GOT3 (cell line): ENCODE measurements at places on chromosomes 7 and 10.

- DNase-seq: peak; percentile 8
Observed at GRCh38 chr7:98826811-98827231, 43.0 kb downstream of the TMEM130 start.

DNA sequence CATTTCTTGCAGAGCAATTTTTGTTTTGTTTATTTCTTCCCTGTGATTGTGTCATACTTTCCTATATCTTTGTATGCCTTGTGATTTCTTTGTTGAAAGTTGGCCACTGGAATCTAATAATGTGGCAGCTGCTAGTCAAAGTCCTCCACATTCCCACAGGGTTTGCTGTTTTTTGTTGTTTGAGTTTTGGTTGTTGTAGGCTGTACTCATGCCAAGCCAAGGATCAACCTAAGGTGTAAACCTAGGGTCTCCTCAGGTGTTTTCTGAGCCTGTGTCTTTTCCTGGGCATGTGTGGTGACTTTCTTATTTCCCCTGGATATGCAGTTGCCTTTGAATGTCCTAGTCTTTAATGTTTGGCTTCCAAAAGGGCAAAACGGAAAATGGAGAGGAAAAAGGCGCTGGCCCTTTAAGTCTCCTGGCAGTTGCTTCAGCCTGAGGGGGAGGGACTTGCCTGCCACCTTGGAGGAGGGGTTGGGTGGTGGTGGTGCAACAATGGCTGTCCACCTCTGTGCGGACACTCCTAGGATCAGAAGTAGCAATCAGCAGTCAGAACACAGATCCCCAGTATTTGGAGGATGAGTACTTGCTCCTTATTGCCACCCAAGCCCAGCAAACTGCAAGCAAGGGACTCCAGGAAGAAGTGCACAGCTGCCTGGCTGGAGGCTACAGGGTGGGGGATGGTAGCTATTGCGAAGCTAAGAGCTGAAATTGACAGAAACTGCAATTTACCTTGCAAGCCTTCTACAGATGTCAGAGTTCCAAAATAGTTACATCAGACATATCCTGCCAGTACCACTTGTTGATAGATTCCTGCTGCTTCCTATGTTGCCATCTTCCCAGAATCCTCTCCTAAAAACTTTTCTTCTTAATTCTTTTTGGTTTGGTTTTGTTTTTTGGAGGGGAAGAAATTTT is 5.6 kb upstream of the ZNF518A start:
- DNase-seq: no peak

GRCh38 chr10:104766341-104766740 is 125.3 kb downstream of the SORCS3 start:
- DNase-seq: no peak

DNA sequence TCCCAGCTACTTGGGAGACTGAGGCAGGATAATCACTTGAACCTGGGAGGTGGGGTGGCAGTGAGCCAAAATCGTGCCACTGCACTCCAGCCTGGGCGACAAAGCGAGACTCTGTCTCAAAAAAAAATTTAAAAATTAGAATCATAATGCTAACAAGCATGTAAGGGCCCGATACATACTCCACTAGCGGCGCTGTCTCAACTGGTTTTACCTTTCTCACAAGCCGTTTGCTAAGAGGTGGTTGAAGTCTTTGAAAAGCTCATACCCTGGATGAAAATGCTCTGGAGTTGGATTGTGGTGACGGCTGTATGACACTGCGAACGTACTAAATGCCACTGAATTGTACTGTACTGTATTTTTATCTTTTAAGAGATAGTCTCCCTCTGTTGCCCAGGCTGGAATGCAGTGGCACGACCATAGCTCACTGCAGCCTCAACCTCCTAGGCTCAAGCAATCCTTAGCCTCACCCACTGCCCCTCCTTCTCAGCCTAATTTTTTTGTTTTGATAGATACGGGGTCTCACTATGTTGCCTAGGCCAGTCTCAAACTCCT is 29.9 kb downstream of the SPOCK2 start:
- DNase-seq: no peak

DNA sequence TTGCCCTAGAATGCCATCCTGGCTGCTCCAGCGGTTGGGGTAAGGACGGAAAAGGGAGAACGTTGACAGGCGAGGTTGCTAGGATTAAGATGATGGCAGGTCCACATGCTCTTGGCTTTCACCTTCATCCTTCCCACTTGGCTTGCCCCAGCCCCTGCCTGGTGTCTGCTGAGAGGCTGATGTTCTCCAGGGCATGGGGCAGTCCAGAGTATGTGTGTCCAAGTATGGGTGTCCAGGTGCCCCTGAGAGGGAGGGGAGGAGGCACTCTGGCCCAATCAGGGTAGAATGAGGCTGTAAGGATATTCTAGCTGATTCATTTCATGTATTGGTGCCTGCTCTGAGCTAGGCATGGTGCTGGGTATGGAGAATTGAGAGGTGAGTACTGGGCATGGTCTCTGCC is 12.6 kb downstream of the NEURL1 start:
- no peak for DNase-seq

DNA sequence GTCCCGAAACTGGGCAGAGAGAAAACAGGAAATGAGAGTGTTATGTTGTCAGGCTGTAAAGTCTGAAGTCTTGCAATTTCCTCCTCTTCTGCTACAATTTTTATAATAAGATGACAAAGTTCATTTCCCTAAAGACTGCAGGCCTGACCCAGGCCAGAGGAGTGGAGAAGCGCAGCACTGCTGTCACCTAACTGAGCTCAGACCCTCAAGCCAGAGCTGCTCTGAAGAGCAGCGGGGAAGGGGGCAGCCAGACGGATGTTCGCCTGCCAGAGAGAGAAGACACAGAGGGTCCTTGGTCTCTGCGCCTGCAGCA is 12.6 kb upstream of the AOAH start:
- no peak for DNase-seq

DNA sequence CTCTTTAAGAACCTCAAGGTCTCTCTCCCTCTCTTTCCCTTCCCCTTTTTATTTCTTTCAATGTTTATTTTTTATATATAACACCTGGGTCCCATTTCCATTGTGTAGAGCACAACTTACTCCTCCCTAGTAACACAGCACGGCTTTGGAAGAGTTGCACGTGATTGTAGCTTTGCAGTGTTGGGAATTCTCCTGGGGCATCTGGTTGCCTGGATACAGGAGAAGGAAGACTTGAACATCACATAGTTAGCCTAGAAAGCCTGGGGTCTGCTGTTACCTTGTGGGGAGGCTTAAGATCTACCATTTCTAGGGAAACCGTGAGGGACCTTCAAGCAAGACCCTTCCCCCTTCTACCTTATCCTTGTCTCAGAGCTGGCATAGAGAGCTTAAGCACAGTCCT is 41.1 kb upstream of the NFKB2 start:
- no peak for DNase-seq

DNA sequence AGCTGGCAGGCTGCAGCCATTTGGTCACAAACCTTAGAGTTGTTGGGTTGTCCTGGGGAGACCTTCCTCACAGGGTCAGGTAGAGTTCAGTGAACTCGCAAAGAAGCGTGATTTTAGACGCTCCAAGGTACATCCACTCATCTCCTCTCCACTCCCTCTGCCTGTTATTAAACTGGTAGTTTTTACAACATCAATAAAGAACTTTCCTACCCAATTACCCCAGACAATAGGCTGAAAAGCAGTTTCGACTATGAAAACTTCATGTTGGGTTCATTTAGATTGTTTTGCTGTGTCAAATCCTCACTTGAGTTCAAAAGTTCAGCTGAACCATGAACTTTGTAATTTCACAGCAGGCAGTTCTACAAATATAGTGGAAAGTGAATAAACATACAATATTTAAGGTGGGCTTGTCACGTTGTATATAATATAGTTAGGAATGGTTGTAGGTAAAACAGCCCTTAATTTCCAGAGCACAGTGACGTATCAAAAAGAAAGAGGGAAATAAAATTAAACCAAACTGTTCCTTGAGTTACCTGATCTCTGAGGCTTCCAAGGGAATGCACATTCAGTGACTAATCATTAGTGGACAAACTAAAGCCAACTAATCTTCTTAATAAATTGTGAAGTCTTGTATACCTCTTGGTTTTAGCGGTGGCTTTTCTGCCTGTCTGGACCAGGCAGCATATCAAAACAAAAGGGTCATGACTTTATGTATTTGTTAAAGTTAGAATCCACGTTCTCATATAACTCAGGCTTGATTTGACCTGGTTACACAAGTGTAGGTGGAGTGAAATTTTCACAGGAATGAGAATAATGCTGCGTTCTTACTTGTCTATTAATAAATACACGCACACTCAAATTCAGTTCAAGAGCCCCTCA is 100.5 kb downstream of the CYP26A1 start:
- no peak for DNase-seq

GRCh38 chr7:31073326-31074119 is 21.4 kb downstream of the ADCYAP1R1 start:
- DNase-seq: no peak

- no peak for DNase-seq
Observed at GRCh38 chr10:132539894-132540293, 2.3 kb downstream of the INPP5A start.

DNA sequence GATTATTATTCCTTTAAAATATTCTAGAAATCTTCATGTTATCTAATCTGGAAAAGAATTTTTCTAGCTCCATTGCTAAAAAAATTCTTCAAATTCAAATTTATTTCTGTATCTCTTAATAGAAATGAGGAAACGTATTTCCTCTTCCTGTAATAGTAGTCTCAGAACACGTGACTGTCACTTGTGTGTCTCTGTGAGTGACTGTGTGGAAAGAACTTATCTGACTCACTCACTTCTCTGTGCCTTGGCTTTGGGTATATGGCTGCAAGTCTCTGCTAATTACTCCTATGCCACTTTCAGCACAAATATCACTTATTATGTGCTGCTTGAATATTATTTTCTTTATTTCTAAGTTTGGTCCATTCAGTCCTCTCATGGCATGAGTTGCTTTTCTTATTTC is 132.7 kb downstream of the CNTNAP2 start:
- DNase-seq: no peak

DNA sequence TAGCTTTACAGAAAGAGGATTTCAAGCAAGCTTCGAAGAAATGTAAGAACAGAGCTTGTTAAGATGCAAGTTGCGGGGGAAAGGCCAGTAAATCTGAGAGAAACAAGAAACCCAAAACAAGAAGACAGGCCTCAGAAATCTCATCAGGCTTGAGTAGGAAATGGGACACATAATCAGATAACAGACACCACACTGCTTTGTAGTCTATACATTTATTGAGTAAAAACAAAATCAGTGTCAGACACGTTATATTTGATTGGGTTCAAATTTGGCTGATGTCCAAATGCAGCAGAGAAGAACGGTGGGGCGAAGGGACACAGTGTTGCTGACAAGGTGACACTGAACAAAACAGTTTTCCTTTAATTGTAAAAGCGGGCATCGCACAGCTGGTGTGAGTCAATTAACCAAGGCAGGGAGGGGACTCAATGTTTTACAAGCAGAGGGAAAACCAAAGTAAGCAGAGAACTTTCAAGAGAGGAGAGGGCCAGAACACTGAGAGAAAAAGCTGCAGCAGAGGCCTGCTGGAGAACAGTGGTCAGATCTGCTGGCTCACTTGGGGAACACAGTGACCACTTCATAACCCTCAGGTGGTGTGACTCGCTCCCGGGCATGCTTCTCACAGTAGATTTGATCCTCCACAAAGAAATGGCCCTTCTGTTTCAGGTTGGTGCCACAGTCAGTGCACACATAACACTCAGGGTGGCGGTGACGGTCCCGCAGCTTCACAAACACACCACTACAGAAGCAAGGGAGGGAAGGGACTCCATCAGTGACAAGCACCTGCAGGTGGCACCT is 43.5 kb downstream of the ACSM6 start:
- DNase-seq: no peak

- DNase-seq: no peak
Observed at GRCh38 chr10:101028446-101029337, 2.2 kb downstream of the PDZD7 start.

GRCh38 chr10:101611096-101611905 is 23.2 kb downstream of the DPCD start:
- DNase-seq: no peak

DNA sequence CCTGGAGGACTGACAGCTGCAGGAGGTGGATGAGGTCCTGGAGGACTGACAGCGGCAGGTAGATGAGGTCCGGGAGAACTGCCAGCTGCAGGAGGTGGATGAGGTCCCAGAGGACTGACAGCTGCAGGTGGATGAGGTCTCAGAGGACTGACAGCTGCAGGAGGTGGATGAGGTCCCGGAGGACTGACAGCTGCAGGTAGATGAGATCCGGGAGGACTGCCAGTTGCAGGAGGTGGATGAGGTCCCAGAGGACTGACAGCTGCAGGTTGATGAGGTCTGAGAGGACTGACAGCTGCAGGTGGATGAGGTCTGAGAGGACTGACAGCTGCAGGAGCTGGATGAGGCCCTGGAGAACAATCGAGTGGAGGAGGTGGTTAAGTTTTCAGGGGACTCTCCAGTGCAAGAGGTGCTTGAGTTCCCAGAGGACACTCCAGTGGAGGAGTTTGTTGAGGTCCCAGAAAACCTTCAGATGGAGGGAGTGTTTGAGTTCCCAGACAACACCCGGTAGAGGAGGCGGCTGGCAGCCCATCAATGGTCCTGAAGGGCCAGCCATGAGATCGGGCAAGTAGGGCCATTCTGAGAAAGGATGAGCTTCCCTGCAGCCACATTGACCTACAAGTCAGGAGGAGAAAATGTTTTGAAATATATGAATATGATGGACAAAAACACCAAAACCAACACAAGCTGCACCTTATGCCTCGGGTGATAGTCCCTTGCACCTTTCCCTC is 4.7 kb upstream of the EIF5AL1 start:
- DNase-seq: no peak

- no peak for DNase-seq
Observed at GRCh38 chr7:105408791-105409410, 20.2 kb upstream of the SRPK2 start.

GRCh38 chr10:44334621-44335184 is 50.2 kb downstream of the CXCL12 start:
- DNase-seq: no peak

DNA sequence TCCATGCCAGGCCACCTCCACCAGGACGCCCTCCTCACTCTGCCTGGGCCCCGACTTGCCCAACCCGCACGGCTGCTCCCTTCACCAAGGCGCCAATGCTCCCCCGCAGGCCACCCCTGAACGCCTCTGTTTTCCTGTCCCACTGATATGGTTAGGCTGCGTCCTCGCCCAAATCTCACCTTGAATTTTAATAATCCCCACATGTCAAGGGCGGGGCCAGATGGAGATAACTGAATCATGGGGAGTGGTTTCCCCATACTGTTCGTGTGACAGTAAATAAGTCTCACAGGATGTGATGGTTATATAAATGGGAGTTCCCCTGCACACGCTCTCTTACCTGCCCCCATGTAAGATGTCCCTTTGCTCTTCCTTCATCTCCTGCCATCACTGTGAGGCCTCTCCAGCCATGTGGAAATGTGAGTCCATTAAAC is 29.8 kb downstream of the RSU1 start:
- DNase-seq: no peak

GRCh38 chr7:135853499-135853898 is 104.9 kb upstream of the FAM180A start:
- DNase-seq: no peak
